Activated T-helper 1 cell treated with Interleukin-2 at 50 U/mL for 16 hours (primary cell): ENCODE measurements at places on chromosomes 4 and X.

- no peak for DNase-seq
Measured at GRCh38 chr4:120821029-120821428, 101.5 kb downstream of the PRDM5 start.

DNA sequence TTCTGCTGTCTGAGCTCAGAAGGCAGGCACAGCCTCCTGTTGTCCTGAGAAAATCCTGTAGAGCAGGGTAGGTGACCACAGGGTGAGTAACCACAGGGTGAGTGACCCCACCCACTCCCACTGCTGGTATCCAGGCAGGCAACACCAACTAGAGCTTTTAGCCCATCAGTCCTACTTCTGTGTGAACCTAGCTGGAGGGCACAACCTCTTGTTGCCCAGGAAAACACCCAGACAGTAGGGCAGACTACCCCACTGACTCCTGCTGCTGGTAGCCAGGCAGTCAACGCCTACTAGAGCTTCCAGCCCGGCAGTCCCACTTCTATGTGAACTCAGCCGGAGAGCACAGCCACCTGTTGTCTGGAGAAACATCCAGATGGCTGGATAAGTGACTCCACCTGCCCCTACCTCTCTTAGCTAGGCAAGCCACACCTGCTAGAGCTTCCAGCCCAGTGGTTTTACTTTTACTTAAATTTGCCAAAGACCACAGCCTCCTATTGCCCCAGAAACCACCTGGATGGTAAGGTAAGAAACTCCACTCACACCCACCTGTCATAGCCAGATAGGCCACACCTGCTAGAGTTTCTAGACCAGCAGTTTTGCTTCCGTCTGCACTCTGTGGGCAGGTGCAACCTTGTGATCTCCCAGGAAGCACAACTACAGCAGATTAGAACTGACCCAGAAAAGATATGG lies 371.6 kb downstream of the INPP4B start:
- DNase-seq = no peak

DNA sequence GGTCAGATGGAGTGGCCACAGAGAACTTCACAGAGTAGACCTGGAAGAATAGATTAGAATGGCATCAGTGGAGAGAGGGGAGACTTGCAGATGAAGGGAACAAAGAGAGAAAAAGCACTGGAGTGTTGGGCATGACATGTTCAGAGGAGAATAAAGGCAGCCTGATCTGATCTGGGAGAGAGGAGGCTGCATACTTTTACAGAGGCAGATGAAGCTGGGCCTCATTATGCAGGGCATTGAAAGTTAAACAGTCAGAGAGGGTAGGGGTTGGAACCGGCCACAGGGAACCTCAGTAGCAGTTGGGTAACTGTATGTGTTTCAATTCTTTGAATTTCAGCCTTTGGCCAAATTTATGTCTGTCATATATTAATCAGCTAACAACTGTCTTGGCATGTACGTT lies 61.2 kb downstream of the SH3BGRL start:
- DNase-seq = no peak

- no peak for DNase-seq
Measured at GRCh38 chr4:120841580-120841979, 80.9 kb downstream of the PRDM5 start.

GRCh38 chrX:128436397-128437103 lies 384.3 kb upstream of the ACTRT1 start:
- DNase-seq = no peak
